ENCODE measurements at places on chromosomes 6 and 20.
A peak's percentile ranks its signal among the peaks of the same experiment; 100 is the strongest.

GRCh38 chr20:63977739-63978276 is 1.6 kb downstream of the SAMD10 start:
- DNase-seq, result peak; percentile 90

GRCh38 chr6:30970946-30971345 is 12.6 kb upstream of the MUC21 start:
- DNase-seq, result no peak

DNA sequence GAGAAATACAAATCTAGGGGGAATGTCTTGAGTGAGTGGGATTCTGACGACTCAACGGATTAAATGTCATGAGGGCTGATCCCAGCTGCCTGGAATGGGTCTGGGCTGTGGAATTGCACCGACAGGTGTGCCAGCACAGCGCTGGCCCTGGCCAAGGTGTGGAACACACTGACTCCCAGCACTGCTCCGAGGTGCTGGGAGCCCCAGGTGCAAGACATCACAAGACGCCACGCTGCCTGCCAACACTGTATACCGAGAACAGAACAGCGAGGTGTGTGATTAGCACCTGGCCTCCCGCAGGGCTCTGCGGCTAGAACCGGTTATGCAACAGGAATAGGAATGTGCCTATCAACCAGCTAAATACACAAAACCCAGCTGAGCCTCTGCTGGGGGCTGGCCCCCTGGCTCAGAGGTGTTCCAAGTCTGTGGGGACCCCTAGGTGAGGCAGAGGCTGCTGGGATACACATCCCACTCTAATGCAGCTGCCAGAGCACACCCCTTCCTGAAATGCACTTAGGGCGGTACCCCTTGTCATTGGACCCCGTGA is 24.8 kb upstream of the APMAP start:
- DNase-seq, result no peak

- no peak for DNase-seq
These were observed 25.6 kb upstream of the HLA-A start for GRCh38 chr6:29916741-29917140.

- no peak for DNase-seq
These were observed 160.3 kb downstream of the PREX1 start for GRCh38 chr20:48667481-48667880.

DNA sequence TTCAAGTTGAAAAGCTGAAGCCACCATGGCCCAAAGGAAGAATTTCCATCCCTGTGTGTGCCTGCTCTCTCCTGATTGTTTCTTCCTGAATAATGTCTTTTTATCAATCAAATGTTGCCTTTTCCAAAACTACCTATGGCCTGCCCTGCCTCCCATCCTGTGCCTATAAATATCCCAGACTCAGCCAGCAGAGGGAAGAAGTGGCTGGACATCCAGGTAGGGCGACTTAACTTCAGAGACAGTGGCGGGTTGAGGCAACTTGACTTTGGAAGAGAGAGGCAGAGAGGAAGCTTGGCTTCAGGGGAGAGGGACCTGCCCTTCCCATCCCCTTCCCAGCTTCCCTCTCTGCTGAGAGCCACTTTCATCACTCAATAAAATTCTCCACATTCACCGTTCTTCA is 133.0 kb downstream of the LCA5 start:
- no peak for DNase-seq

- DNase-seq, result peak; percentile 50
These were observed 20.9 kb downstream of the IGF2R start for GRCh38 chr6:159989492-159990480.

GRCh38 chr6:116556065-116556464 is 2.5 kb downstream of the CALHM4 start:
- peak; percentile 56 for DNase-seq

DNA sequence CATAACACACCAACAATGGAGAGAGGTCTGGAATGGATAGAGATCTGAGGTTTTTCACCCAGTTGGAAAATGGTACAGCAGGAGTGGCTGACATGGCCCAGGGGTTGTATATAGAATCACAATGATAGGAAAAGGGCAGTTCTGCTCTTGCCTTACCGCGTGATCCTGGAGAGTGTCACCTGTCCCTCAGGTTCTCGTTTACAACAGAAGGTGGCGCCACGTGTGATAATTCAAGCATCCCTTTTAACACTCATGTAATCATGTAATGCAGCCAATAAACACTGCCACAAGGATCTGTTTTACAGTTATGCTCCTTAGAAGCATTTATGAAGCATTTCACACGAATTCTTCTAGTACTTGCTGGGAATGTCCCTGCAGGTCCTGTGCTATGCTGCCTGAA is 12.9 kb upstream of the WFDC2 start:
- peak; percentile 13 for DNase-seq

- DNase-seq, result no peak
These were observed 14.6 kb downstream of the CCM2L start for GRCh38 chr20:32024683-32025295.

DNA sequence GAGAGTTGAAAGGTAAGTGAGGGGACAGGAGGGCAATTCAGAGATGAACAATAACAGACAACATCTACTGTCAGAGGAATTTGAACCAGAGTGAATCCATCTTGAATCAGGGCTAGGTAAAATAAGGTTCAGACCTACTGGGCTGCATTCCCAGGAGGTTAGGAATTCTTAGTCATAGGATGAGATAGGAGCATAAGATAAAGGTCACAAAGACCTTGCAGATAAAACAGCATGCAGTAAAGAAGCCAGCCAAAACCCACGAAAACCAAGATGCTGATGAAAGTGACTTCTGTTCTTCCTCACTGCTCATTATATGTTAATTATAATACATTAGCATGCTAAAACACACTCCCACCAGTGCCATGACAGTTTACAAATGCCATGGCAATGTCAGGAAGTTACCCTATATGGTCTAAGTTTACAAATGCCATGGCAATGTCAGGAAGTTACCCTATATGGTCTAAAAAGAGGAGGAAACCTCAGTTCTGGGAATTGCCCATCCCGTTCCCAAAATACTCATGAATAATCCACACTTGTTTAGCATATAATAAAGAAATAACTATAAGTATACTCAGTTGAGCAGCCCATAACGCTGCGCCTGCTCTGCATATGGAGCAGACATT is 248.5 kb downstream of the HAO1 start:
- DNase-seq, result no peak

- DNase-seq, result no peak
These were observed 18.4 kb downstream of the CTNNBL1 start for GRCh38 chr20:37711994-37712964.

- no peak for DNase-seq
These were observed 2.6 kb downstream of the ERGIC3 start for GRCh38 chr20:35544436-35544835.

GRCh38 chr20:48843057-48843806 is 15.4 kb upstream of the PREX1 start:
- no peak for DNase-seq

DNA sequence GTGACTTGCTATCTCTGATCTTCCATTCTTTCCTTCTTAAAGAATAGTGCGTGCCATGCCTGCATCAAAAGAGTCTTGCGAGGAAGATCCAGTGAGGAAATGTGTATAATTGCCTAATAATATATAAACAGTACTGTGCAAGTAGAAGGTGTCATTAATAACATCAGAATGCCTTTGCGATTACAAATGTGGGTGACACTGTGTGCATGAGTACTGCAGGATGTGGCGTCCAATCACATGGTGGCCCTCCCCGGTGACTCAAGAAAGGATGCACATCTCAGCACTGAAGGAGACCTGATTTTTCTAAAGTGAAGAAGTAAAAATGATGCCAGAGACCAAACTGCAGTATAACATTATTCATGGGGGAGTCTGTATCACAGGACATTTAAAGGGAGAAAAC is 107.5 kb upstream of the EDN1 start:
- DNase-seq, result peak; percentile 71

DNA sequence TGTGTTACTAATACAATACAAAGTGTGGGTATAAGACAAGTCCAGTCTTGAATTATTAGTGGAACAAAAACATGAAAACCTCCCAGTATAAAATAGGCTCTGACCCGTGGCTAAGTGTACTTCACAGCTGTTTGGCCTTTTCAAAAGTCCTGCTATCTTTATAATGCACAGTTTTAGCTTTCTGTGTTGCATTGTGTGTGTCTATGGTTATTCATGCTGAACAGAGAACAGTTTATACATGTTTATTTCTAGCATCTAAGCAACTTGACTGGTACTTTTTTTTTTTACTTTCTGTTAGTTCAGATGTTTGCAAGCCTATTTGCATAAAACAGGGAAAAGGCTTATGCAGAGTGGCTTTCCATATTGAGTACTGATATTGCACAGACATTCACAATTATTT is 119.2 kb upstream of the CCN2 start:
- DNase-seq, result no peak

- no peak for DNase-seq
These were observed 4.7 kb downstream of the GCLC start for GRCh38 chr6:53540129-53540692.

DNA sequence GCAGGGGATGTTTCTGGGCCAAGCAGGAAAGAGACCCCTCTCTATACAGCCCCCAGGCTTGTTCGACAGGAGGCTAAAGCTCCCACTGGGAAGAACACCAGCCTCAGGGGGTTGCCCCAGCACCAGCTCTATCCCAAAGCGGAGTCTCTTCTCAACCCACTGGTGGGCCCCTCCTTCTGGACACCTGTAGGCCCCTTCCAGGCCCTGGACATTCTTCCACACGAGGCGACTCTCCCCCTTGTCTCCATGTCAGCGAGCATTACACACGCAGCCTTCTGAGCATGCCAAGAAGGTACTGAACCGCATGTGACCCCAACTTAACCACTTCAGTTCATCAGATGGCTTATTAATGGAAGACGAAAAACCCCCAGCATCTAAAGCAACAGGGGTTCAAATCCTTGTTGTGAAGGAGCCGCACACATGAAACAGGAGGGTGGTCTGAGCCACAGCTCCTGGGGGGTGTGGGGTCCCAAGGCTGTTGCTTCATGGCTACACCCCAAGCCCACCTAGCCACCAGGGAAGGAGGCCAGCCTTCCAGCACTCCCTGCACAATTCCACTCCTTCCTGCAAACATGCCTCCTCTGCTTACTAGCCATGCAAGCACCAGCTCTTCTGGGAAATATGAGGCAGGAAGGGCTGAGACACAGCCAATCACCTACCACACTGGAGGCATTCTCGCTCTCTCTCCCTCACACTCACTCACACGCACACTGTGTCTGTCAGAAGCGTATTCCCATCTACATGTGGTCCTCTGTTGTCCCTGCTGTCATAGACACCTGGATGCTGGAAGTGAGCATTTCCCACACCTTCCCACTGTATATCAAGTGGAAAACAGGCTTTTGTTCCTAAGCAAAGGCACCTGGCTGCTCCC is 104.5 kb downstream of the NOL4L start:
- no peak for DNase-seq

DNA sequence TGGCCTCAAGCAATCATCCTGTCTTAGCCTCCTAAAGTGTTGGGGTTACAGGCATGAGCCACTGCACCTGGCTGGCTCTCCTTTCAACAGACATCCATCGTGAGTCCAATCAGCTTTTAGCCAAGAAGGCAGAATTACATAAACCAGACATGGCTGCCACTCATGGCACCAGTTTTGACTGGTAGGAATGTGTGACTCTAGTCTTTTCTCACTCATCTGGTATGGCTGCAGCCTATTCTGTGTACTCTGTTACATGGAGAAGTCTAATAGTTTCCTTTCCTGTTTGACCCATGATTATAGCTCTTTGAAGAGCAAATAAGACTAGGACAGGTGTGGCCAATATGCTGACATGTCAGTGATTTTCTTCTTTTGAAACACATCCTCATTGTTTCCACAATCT is 27.0 kb upstream of the RNF144B start:
- DNase-seq, result no peak

GRCh38 chr6:127031511-127031910 is 87.0 kb upstream of the RSPO3 start:
- no peak for DNase-seq

DNA sequence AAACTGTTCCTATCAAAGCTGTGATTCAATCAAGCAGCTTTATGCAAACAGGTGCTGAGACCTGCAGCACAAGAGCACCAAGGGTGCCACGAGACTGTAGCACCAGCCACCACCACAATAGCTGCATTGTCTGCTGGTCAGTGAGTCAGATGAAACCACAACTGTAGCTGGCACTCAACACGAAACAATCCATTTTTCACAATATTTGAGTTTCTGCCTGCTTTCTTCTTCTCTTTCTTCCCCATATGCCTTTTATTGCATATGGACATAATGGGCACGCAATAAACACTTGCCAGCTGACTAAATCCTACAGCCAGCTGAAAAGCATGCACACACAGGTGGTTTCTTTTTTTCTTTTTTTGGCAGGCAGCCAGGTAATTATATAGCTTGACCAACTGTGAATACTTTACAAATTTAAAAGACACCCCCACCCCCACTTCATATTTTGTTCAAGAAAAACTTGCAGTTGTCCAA is 16.6 kb downstream of the SLC2A12 start:
- peak; percentile 89 for DNase-seq

DNA sequence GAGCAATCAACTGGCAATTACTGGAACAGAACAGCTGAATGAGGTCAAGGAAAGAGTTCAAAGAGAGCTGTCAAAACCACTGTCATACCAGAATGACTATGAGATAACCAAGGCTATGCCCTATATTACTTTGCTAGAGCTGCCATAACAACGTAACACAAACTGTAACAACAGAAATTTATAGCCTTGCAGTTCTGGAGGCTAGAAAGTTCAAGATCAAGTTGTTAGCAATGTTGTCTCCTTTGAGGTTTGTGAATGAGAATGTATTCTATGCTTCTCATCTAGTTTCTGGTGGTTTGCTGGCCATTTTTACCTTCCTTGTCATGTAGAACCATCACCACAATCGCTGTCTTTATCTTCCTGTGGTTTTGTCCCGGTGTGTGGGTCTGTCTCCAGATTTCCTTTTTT is 1323.0 kb upstream of the GJE1 start:
- no peak for DNase-seq

DNA sequence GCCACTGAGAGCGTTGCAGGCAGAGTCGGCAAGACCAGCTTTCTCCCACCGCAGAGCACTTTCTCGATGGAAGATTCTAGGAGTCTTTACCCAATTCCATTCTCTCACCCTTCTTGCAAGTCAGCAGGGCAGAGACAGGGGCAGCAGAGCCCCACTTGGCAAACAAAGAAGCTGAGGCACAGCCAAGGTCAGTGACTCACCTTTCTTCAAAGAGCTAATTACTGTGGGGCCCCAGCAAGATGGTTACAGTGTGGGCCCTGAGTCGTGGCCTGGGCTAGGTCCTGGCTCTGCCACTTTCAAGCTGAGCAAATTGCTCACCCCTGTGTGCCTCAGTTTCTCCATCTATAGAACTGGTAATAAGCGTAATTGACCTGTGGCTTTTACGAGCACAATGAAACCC is 277.0 kb downstream of the PREX1 start:
- DNase-seq, result no peak

DNA sequence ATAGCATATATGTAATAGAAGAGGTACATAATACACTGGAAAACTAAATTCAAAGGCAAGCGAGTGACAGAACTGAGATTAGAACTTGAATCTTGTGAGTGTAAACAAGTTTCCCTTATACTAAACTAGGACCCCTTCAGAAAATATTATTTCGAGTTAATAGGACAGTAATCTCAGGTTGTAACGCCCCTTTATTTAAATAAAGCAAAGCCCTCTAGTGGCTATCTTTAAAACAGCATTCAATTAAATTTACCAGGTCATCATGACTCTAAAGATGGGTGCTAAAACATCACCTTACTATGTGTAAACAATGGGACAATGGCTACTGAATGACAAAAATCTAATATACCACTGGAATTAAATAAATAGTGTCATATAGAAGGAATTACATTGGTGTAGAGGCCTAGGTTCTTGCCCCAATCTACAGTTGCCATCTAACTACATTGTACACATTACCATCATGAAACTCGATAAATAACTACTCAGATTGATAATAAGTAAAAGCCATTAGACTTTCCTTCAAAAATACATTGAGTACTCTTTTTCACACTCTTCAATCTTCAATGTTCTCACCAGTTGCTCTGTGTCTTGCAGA is 255.4 kb upstream of the IRAK1BP1 start:
- DNase-seq, result peak; percentile 42
